Thyroid gland (tissue), 4 donors: ENCODE measurements at places on chromosomes 6 and 20. TPM values are rescaled to one million over a fixed set of nuclear protein-coding genes. Genes with fewer than 3 reads are reported as not detected.

- no peak for DNase-seq
- H3K4me1 ChIP-seq: no peaks in the 10 kb centered on the region
- no peaks in the 10 kb centered on the region for H3K36me3 ChIP-seq
- H3K27ac ChIP-seq: no peak overlapping the region
- no peak overlapping the region for H3K4me3 ChIP-seq
- H3K27me3 ChIP-seq: no peaks in the 10 kb centered on the region
Measured at GRCh38 chr6:76592566-76592965, 520.1 kb upstream of the IMPG1 start.

- H3K27ac ChIP-seq: no peak overlapping the region
- no peak overlapping the region for H3K4me3 ChIP-seq
- no peak for DNase-seq
- no peaks in the 10 kb centered on the region for H3K36me3 ChIP-seq
- no peaks in the 10 kb centered on the region for H3K27me3 ChIP-seq
Measured at GRCh38 chr20:8454137-8454712, 322.2 kb downstream of the PLCB1 start.

SPTLC3 gene
- total RNA-seq: 33.8 TPM

LPA gene
- not detected for total RNA-seq

TGM2 gene
- 17.5 TPM for total RNA-seq

C6orf118 gene
- 0.59 TPM for total RNA-seq
